NCI-H2107 (cell line): ENCODE measurements at places on chromosomes 6 and 20.

DNA sequence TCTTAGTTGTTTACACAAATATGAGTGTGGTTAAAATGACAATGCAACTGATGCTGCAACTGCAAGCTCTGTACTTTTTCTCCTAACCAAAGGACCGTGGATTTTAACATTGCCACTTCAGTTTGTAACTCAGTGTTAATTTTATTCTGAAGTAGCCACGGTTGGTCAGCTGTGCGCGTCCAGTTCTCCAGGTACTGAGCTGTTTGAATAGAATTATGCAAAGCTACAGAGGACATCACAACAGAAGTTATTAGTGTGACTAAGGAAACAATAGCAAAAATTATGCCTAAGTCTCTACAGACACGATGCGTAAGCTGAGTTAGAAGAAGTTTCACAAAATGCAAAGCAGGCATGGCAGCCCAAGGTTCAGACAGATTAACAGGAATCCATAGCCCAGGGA is 4.4 kb upstream of the ABHD12 start:
- DNase-seq: no peak

DNA sequence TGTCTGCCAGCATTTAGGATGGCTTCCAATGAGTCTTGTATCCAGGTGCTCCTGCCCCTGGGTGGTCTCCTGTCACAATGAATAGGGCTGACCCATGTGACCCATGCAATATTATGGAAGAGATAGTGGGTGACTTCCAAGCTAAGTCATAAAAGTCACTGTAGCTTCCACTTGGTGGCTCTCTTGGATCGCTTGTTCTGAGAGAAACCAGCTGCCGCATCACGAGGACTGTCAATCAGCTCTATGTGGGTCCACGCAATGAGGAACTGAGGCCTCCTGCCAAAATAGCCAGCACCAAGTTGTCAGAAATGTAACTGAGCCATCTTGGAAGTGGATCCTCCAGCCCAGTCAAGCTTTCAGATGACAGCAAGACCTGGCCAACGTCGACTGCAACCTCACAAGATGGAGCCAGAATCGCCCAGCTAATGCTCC is 14.9 kb upstream of the MATN4 start:
- DNase-seq: no peak

- DNase-seq: no peak
These were observed 52.2 kb downstream of the MANEA start for GRCh38 chr6:95629551-95629950.

GRCh38 chr20:8077137-8077466 is 55.0 kb upstream of the PLCB1 start:
- no peak for DNase-seq

DNA sequence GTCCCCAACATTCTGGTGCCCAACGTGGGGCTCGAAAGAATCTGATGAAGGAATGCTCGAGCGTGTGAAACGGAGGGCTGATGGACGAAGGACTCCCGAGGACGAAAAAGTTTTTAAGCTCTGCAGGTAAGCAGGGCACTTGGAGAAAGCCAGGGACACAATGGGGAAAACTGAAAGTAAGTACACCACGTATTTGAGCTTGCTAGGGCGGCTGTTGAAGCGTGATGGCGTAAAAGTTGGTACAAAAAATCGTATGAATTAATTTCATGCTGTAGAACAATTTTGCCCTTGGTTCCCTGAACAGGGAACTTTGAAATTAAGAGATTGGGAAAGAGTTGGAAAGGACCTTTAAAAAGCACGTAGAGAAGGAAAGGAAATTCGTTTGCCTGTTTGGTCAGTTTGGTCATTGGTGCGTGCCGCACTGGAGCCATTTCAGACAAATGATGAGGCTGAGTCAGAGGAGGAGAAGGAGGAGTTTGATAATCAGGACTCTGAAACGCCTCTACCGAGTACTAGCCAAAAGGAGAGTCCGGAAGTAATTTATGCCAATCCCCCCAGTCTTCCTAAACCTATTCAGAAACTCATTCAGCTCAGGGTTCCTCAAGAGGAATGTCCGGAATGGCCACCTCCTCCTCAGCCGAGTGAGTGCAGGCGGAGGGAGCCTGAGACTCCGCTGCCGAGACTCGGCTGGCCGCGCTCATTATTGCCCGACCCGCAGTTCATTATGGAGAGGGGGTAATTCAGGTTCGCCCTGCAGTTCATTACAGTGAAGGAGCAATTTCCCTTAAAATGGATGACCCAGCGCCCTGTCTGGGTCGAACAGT is 59.2 kb upstream of the PRSS16 start:
- no peak for DNase-seq

GRCh38 chr6:101396548-101397173 is 3.2 kb downstream of the GRIK2 start:
- DNase-seq: no peak

GRCh38 chr6:117919775-117920729 is 13.0 kb downstream of the SLC35F1 start:
- no peak for DNase-seq

- DNase-seq: no peak
These were observed 46.7 kb upstream of the CLIC5 start for GRCh38 chr6:46062312-46062711.

DNA sequence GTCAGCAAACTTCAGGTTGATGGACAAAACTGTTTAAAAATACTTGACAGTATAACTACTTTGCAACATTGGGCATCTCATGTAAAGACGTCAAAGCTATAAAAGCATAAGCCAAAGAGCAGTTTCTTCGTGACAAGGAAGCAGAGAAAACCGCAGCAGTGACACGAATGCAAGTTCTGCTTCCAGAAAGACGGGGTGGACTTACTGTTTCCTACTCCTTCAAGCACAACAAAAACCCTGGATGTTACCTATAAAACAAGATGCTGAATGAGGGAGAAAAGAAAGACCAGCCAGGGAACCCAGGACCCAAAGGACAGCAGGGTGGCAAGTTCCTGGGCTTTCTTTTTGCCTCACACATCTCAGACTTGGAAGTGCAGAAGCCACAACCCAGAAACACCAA is 98.0 kb downstream of the DLL1 start:
- no peak for DNase-seq

DNA sequence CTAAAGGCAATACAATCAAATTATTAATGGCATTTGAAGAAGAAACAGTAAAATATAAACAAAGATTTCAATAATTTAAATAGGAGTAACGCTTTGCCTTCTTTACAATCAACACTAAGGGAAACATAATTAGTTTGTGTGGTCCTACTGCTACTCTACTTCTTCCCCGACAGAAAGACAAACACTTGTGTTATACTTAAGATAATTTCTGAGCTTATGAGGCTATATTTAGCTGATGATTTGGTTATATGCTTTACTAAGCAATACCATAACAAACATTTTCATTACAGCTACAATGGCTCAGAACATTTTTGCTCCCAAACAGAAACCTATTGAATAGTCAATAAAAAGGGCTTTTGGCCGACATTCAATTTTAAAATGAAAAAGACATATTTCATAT is 1217.2 kb upstream of the GJE1 start:
- DNase-seq: no peak

GRCh38 chr6:166252601-166253000 is 55.6 kb downstream of the PRR18 start:
- no peak for DNase-seq

DNA sequence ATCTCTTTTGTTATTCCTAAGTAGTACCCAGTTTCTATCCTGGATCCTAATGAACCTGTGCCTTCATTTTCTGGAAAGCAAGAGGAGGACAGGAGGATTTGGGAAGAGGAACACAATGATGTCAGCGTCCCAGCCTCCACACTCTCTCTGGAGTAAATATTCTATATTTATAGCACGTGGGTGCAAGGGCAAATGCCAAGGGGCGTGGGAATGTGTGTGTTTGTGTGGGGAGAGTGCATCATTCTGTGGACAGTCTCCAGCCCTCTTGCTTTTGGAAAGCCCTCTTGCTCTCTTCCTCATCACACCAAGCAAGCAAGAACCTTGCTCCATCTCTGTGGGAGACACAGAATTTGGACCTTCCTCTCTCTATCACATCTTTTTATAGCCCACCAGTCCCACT is 103.2 kb upstream of the EMILIN3 start:
- DNase-seq: no peak

GRCh38 chr6:164008902-164009301 is 594.4 kb downstream of the QKI start:
- no peak for DNase-seq

- DNase-seq: no peak
These were observed 233.9 kb downstream of the SAMD5 start for GRCh38 chr6:147742440-147742839.

GRCh38 chr20:63178889-63179686 is 36.8 kb downstream of the YTHDF1 start:
- no peak for DNase-seq

DNA sequence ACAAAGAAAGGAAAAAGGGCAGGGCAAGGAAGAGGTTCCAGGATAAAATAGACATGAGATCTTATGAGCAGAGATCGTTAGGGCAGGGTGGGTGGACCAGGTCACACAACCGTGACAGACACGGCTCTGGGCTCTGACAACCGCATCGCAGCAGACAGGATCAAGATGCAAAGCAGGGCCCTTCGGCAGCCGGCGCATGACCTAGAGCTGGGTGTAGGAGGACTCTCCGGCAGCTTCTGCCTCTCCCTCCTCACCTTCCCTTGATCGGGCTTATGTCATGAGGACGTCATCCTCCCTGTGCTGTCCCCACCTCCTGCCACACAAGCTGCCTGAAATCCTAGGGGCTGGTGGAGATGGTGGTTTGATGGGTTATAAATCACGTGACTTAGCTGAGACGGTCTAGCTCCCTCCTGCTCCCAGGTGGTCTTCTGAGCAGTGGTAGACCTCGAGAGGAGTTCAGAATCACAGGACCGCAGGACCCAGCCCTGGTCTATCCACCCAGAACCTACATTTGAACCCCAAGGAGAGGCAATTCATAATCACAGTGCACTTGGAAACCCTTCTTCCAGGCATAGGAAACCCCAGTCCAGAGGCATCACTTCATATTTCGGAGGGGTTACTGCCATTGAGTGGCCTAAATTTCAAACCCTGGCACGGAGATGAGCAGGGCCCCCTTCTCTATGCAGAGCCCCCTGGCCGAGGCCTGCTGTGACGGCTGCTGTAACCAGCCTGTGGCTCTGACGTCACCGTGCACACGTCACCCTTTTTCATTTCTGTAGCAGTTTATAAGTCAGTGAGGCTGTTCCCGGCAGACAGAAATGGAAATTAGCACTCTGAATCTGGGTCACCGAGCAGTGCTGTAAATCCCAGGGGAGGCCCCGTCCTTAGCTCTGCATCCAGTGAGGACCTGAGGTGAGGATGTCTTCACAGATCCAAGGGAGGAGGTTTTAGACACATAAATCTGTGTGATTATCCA is 8.7 kb upstream of the CCR6 start:
- DNase-seq: no peak

DNA sequence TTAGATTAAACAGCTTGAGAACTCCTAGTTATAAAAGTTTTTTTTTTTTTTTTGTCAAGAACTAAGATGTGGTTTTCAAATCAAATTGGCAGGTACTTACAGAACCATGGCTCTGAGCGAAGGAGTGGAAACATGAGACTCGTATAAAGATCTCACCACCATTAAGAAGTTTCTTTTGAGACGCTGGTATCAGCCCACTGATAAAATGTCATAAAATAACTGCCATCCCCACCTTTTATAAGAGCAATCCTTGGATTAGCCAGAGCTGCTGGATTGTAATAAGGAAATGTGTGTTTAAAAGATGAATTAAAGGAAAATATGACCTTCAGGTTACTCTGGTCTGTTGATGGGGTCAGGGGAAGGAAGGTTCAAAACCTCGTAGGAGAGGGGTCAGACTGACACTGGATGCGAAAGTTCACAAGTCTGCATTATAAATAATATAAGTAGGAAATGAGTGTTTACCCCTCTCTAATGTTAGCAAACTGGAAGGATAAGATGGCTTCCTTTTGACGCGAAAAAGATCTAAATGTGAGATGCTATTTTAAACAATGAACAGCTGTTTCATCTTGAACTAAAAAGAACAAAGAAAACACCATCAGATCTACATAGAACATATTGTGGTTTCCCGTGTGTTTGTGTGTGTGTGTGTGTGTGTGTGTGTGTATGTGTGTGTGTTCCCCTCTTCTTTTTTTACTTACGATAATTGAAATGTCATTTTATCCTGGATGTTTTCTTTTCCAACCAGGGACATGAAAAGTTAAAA is 386.8 kb upstream of the JAG1 start:
- no peak for DNase-seq

DNA sequence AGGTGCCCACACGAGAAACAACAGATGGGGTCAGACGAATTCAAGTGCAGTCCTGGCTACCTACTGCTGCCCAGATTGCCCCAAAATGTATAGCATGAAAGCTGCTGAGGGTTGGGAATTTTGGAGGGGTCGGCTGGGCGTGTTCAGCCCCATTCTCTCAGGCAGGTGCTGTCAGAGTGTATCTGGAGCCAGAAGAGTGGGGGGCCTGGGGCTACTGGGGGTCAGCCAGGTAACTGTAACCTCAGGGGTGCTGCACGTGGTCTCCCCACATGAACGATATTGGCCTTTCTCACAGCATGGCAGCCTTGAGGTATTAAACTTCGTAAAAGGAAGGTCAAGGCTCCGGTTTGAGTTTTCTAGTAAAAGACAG is 14.6 kb downstream of the SYNDIG1 start:
- no peak for DNase-seq

DNA sequence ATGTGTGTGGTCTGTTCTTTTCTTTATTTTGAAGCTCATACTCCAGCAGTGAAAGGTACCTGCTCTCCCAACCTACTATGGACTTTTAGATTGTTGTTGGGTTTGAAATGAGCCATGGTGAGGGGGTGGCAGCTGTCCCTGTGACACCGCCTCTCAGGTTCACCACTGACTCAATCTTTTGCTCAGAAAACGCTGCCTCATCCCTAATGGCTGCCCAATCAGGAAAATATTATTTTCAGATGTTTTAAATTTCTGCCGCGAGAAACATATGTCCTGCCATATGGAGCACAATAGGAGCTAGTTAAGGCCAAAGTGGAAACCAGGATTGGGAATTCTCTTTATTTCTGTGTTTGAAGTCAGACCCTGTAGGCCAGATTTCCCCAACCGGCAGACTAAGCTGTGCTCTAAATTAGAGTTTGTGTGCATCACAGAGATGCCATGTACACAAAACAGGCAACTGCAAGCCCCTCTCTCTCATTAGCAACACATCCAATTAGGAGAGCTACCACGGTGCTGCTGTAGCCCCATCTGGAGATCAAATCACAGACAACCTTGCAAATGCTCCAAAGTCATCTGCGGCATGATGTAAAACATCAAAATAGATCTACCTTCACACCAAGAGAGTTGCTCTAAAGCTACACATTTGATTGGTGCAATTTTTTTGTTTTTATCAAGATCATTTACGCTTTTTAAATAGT is 144.1 kb upstream of the BACH2 start:
- DNase-seq: no peak

- no peak for DNase-seq
These were observed 255.8 kb upstream of the RAB32 start for GRCh38 chr6:146287691-146288369.

GRCh38 chr6:127458222-127458621 is 967 bp downstream of the KIAA0408 start:
- DNase-seq: no peak

GRCh38 chr20:32638848-32639247 is 34.9 kb downstream of the C20orf203 start:
- no peak for DNase-seq
